ENCODE measurements at places on chromosomes 5 and 9. TPM values are rescaled to one million over a fixed set of nuclear protein-coding genes. Genes with fewer than 3 reads are reported as not detected.

Gene GPX3
- total RNA-seq: 147 TPM

Gene CDC20B
- not detected for total RNA-seq

Gene CEL
- total RNA-seq: 0.48 TPM

Gene RNF38
- 7.5 TPM for total RNA-seq

Gene KIF27
- 2.8 TPM for total RNA-seq

Gene PCDHGA11
- total RNA-seq: 2.2 TPM

Gene TPM2
- 61.0 TPM for total RNA-seq

Gene TEK
- under 0.01 TPM for total RNA-seq

Gene PCDHGA9
- total RNA-seq: 0.85 TPM

Gene NUDT2
- total RNA-seq: 63.5 TPM

Gene C9orf153
- total RNA-seq: 0.48 TPM

Gene PCDHGA2
- 0.21 TPM for total RNA-seq

Gene SKP2
- total RNA-seq: 20.7 TPM

Gene CCDC180
- not detected for total RNA-seq

Gene SCGB3A2
- total RNA-seq: not detected

Gene EIF4E1B
- total RNA-seq: not detected

Gene LCN1
- total RNA-seq: not detected

Gene SLC22A4
- under 0.01 TPM for total RNA-seq

Gene PPP1R26
- total RNA-seq: 25.1 TPM

Gene CNTNAP3
- 7.0 TPM for total RNA-seq

Gene SH3TC2
- total RNA-seq: 7.2 TPM

Gene SPATA31E1
- not detected for total RNA-seq

Gene GFI1B
- total RNA-seq: not detected

Gene RGS7BP
- not detected for total RNA-seq

Gene MCC
- total RNA-seq: 62.4 TPM

Gene PRRT1B
- not detected for total RNA-seq

Gene FBN2
- total RNA-seq: 21.2 TPM

Gene TMEM250
- total RNA-seq: 74.7 TPM

Gene ZNF367
- 0.85 TPM for total RNA-seq

Gene MIGA2
- total RNA-seq: 18.8 TPM

Gene LCNL1
- not detected for total RNA-seq

Gene PAEP
- not detected for total RNA-seq

All from tracheal epithelial cell (primary cell).